Esophagus squamous epithelium (tissue), 5 donors: ENCODE measurements at places on chromosomes 2 and 18.

GRCh38 chr2:32484937-32485336 lies 128.1 kb downstream of the BIRC6 start:
- DNase-seq, result no peak

DNA sequence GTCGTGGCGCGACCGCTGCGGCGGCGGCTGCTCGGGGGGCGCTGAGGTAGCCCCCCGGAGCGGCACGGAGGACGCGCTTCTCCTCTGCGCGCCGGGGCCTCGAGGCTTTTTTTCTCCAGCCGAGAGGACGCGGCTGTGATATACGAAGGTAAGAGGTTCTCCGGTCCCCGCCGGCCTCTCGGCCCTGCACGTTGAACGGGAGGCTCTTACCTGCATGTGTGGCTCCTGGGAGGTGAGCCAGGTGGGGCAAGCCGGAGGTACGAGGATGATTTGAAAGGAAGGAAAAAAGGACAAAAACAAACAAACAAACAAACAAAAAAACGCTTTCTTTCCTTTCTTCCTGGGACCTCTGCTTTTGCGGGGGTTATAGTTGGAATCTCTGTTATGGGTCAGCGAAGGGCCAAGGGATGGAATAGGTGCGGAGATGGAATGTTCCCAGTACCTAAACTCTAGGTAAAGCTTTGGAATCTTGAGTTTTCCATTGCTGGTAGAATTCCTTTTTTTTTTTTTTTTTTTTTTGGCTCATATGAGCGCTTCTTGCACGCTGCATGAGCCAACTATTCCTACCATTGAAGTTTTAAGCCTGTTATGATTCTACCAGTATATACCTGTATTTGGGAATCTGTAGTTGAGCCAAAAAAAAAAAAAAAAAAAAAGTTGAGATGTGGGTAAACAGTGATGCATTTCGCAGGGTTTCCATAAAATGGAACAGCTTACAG lies 674 bp downstream of the PTPN4 start:
- no peak for DNase-seq

GRCh38 chr18:5132987-5133386 lies 64.1 kb downstream of the AKAIN1 start:
- DNase-seq, result no peak

- DNase-seq, result no peak
Observed at GRCh38 chr2:8327371-8328100, 354.3 kb upstream of the ID2 start.

- DNase-seq, result no peak
Observed at GRCh38 chr2:189146553-189146952, 33.0 kb downstream of the COL5A2 start.

DNA sequence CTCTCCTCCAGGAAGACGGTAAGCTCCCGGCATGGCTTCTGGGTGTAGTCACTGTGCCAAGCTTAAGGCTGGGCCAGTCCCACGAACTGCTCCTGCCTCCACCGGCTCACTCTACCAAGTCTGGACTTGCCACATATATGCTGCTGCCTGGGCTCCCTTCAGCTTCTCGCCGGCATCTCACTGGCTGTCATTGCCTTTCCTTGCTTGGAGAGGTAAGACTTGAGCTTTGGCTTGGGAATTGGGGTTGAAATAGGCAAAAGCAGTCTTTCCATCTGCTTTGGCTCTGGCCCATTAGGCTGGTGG lies 481.0 kb downstream of the TGIF1 start:
- DNase-seq, result no peak

DNA sequence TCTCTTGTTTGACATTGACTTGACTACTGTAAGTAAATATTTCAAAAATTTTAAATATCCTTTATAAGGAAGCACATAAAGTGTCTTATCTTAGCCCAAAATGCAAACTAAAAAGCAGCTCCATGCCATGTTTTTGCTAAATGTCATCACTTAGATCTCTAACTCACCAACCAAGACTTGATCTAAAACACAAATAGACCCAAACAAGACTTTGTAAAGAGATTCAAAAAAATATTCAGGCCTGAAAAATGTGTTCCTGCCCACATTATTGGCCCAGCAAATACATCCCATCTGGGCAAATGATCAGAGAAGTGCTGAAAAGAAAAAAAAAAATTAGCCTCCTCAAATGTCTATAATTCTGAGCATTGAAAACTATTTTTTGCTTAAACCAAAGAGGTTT lies 187.6 kb downstream of the MREG start:
- DNase-seq, result no peak
